ENCODE measurements at places on chromosomes 5 and 9.

- no peak for DNase-seq
These were observed 153.6 kb downstream of the TSSK1B start for GRCh38 chr5:113281194-113281593.

DNA sequence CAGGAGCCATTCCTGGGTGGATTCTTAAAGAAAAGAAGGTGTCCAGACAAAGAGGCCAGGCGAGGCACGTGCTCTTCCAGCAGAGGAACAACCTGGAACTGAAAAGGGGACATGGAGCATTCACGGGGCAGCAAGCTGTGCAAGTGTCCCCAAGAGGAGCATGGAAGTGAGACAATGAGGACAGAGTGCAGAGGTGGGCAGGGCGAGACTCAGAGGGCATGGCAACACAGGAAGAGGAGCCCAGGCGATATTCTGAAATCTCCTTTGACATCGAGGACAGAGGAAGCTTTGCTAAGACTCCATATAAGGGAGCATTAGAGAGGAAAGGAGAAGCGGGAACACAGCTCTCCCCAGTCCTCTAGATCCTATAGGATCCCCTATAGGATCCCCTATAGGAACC lies 29.4 kb upstream of the SPATA31E1 start:
- no peak for DNase-seq

GRCh38 chr9:128770286-128771030 lies 1.3 kb downstream of the ZER1 start:
- DNase-seq: no peak

- DNase-seq: peak; percentile 72
These were observed 9.4 kb downstream of the FYB1 start for GRCh38 chr5:39209924-39210323.

DNA sequence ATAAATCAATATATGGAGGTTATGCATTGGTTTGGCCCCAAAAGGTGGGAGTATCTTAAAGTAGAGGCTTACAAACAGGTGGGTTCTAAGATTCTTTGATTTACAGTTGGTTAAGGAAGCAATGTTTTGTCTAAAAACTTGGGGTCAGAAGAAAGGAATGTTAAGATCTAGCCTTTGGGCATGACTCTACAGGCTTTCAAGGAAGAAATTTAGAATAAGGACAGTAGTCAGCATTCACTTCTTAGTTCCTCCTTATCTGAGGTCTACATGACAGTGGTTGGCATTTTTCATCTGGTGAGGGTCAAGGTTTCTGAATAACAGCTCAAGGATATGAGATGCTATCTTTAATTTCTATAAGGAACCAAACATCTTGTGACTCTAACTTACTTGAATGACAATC lies 122.8 kb downstream of the CAMK4 start:
- no peak for DNase-seq

DNA sequence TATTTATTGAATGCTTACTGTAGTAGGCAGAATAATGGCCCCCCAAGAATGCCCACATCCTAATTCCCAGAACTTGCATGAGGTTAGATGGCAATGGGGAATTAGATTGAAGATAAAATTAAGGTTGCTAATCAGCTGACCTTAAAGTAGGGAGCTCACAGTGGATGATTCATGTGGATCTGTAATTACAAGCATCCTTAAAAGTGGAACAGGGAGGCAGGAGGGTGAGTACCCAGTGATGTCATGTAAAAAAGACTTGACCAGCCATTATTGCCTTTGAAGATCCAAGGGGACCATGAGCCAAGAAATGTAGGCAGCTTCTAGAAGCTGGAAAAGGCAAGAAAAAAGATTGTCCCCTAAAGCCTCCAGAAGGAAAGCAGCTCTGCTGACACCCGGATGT lies 71.4 kb downstream of the GABBR2 start:
- DNase-seq: no peak

- peak; percentile 39 for DNase-seq
These were observed 285.0 kb downstream of the RFX3 start for GRCh38 chr9:3240656-3241268.

DNA sequence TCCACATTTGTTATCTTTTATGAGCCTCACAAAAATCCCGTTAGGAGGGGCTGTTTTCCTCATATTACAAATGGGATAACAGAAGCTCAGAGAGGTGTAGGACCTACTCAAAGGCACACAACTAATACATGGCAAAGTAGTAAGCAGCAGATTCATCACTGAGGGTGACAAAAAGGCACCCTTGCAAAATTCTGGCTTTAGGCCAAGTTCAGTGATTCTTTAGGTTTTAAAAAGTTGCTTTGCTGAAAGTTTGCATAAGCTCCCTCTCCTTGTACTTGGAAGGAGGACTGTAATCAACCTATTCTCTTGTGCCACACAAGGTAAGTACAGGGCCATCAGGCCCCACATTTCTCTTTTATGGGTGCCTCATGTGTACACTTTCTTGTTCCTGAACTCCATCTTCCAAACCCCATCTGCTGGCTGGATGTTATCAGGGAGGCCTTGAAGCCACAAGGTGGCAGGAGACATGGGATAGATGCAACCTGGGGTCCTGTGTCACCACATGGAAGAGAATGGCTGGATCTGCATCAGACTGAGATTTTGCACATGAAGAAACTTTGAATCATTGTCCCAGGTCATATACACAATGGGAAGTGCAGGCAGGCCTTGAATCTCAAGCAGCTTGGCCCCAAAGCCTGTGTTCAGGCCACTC lies 311.6 kb downstream of the MSX2 start:
- no peak for DNase-seq

DNA sequence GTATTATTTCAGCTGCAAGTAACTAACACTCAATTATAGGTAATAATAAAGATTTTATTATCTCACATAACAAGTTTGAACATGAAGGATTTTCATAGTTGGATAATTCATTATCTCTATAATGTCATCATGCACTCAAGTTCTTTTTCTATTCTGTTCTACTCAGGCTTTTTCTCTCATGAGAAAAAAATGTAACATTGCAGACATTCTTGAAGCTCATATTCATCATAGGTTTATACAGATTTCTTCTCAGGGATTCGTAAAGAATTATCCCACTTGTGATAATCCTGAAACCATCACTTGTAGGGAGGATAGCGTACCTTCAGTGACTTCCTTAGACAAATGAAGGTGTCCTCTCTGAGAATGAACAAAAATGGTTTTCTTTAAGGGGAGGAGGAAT lies 150.3 kb downstream of the XRCC4 start:
- no peak for DNase-seq
